Thoracic aorta (tissue), 2 donors: ENCODE measurements at places on chromosomes 7 and 10. TPM values are rescaled to one million over a fixed set of nuclear protein-coding genes. Genes with fewer than 3 reads are reported as not detected.

The OR2A5 gene
- not detected for total RNA-seq

The CCNY gene
- 84.6 TPM for total RNA-seq

The ADAP1 gene
- total RNA-seq = 24.5 TPM

The NOLC1 gene
- total RNA-seq = 34.1 TPM
